ENCODE measurements at places on chromosomes 3 and 15.
A peak's percentile ranks its signal among the peaks of the same experiment; 100 is the strongest.

- no peak for DNase-seq
- no peaks in the 10 kb centered on the region for H3K27me3 ChIP-seq
- no peak overlapping the region for H3K4me3 ChIP-seq
- no peaks in the 10 kb centered on the region for H3K4me1 ChIP-seq
Observed at GRCh38 chr3:121793078-121793477, 41.8 kb downstream of the IQCB1 start.

DNA sequence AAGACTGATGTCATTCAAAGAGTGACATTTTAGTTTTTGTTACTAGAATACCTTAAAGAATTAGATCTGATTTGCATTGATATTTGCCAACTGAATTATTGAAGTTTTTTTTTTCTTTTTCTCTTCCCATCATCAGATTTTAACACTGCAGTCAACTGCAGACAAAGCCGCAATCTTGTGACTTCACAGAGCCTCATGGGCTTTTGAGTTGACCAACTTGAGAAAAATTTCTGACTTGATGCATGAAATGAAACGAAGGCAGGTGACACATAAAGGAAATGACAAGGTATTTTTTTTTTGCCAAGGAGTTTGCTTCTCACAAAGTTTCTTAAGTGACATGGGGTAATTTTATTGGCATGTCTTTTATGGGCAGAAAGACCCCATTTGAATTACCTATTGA lies 383.7 kb downstream of the GAP43 start:
- no peak overlapping the region for H3K27ac ChIP-seq
- no peaks in the 10 kb centered on the region for H3K36me3 ChIP-seq
- H3K4me3 ChIP-seq, result no peak overlapping the region
- no peak for DNase-seq

- DNase-seq, result no peak
- H3K27ac ChIP-seq, result no peak within 1 kb of the TSS
Observed at GRCh38 chr3:159839561-159840379, 148.9 kb upstream of the IL12A start.

- no peaks in the 10 kb centered on the region for H3K27me3 ChIP-seq
- H3K4me1 ChIP-seq, result no peaks in the 10 kb centered on the region
- H3K4me3 ChIP-seq, result no peak overlapping the region
Observed at GRCh38 chr3:167441256-167441655, 32.6 kb downstream of the SERPINI2 start.

DNA sequence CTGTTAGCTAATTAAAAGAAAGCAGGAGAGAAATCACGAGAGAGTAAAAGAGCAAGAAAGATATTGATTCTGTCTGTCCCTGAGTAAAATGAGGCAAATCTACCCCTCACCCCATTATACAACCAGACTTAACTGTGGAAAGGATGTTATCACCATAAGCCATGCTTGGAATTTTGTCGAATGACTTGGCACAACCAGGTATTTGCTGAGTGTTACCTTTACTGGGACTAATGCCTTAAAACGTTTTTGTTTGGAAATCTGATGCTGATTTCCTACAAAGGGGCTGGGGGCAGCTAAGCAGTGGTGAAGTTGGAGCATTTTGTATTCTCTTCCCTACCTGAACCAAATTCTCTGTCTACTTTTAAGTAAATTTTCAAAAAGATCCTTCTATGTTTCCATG lies 211.1 kb downstream of the GREM1 start:
- no peak overlapping the region for H3K27ac ChIP-seq
- no peak for DNase-seq
- no peaks in the 10 kb centered on the region for H3K27me3 ChIP-seq
- H3K36me3 ChIP-seq, result no peaks in the 10 kb centered on the region

- H3K27me3 ChIP-seq, result no peaks in the 10 kb centered on the region
- no peaks in the 10 kb centered on the region for H3K36me3 ChIP-seq
- H3K27ac ChIP-seq, result no peak overlapping the region
- no peak for DNase-seq
- H3K4me1 ChIP-seq, result no peaks in the 10 kb centered on the region
- no peak overlapping the region for H3K4me3 ChIP-seq
Observed at GRCh38 chr3:12974819-12975218, 98.4 kb downstream of the IQSEC1 start.

GRCh38 chr3:129602730-129603560 lies 3.5 kb downstream of the PLXND1 start:
- no peaks in the 10 kb centered on the region for H3K4me1 ChIP-seq
- DNase-seq, result no peak
- peaks cover 6% of the 10 kb centered on the region for H3K27me3 ChIP-seq
- peaks cover 8% of the 10 kb centered on the region for H3K36me3 ChIP-seq
- H3K27ac ChIP-seq, result no peak overlapping the region

DNA sequence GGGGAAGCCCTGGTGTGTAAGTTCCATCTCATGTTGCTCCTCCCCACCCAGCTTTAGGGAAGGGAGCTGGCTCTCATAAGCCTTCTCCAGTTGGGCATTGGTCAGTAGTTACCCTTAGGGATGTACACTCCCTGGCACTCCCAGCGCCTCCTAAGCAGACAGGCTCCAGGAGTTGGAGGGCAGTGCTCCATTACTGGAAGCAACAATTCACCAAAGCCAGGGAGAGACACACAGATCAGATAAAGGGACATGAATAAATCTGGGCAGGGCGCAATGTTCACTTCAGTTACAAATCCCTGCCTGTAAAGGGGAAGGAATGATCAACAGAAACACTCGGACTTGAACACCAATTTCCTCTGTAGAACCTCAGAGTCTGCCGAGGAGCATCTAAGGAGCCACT lies 169.1 kb upstream of the CTNNB1 start:
- H3K4me1 ChIP-seq, result no peaks in the 10 kb centered on the region
- DNase-seq, result no peak
- no peaks in the 10 kb centered on the region for H3K27me3 ChIP-seq
- no peaks in the 10 kb centered on the region for H3K36me3 ChIP-seq
- no peak overlapping the region for H3K4me3 ChIP-seq

- DNase-seq, result no peak
- no peak overlapping the region for H3K4me3 ChIP-seq
- H3K4me1 ChIP-seq, result no peaks in the 10 kb centered on the region
- H3K27me3 ChIP-seq, result no peaks in the 10 kb centered on the region
Observed at GRCh38 chr3:164465172-164465571, 613.1 kb downstream of the SI start.

DNA sequence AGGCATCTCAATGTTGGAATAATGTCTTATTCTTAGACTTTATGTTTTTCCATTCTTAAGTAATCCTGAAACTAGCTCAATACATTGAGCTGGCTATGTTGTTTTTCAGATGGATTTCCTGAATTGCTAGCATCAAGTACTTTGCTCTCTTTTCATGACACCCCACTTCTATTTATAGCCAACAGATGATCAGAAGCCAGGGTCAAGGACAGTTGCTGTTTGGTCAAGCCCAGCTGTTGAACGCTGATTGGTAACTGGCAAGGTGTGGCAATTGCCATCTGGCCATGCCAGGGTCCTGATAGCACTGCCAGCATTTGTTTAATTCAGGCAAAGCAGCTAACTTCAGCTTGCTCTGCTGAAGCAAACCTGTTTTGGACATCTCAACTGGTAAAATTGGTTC lies 46.2 kb upstream of the PLCL2 start:
- H3K27me3 ChIP-seq, result no peaks in the 10 kb centered on the region
- no peak overlapping the region for H3K27ac ChIP-seq
- H3K4me3 ChIP-seq, result no peak overlapping the region
- no peaks in the 10 kb centered on the region for H3K36me3 ChIP-seq
- DNase-seq, result peak; percentile 37

DNA sequence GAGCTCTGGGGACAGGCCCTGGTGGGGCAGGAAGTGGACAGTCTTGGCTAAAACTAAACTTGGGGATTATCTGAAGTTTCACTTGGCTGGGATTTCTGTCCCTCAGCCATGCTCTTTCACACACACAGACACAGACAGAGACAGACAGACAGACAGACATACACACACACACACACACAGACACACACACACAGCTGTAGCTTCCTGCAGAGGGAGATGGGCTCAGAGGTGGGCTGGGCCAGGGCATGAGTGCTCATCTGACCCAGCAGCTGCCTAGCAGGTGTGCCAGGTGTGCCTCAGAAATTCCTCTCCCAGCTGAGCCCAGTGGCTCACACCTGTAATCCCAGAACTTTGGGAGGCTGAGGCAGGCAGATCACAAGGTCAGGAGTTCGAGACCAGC lies 3.3 kb downstream of the RHOV start:
- H3K36me3 ChIP-seq, result no peaks in the 10 kb centered on the region
- H3K27ac ChIP-seq, result no peak overlapping the region
- H3K27me3 ChIP-seq, result peaks cover 10% of the 10 kb centered on the region
- H3K4me1 ChIP-seq, result peaks cover 5% of the 10 kb centered on the region
- DNase-seq, result no peak
- H3K4me3 ChIP-seq, result no peak overlapping the region
